ENCODE measurements at places on chromosomes 11 and 22.

DNA sequence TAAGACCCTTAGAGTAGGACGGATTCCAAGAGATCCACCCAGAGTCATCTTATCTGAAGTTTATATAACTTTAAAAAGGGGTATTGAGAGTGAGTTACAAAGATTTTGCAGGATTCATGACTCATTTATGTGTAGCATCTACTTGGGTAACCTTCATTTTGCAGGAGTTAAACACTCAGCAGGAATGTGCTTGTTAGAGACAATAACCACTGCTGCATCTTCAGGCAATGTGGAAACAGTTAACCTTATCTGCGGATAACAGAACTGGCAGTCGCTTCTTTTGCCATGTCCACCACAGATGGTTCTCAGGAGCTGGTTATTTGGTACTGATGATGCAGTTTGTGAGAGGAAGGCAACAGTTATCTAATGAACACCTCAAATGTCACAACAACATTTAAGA is 417.9 kb upstream of the DDI1 start:
- no peak for DNase-seq

GRCh38 chr11:7300281-7300680 is 48.6 kb downstream of the SYT9 start:
- no peak for DNase-seq

DNA sequence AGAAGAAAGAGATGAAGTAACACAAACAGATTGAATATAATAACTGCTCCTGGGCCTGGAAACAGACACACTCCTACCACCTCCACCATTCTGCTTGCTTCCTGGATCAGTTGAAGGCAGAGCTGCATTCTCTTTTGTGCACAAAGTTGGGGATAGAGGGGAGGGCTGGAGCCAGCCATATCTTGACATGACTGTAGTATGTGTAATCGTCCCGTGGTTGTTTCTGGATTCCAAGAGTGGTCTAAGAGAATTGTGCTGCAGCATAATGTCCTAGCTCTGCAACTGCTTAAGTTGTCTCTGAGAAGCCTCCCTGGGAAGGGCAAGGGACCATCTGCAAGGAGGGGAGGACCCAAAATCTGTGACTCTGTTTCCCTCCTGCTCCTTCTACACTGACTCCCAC is 3.2 kb downstream of the CRY2 start:
- no peak for DNase-seq

DNA sequence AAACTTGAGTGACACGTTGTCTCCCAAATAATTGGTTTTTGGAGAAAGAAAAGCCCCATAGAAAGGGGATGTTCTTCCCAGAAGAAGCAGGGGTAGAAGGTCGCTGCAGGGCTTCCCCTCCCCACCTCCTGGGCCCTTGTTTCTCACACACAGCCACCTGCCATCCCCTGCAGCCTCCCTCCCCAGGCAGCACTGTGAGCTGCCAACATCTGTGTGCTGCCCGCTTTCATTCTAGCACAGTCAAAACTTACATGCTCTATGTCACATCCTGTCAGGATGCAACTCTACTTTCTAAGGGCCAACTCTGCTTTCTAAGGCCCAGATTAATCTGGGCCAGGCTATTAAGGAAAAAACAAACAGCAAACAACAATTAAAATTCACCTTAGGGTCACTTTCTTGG is 309.4 kb upstream of the ZC3H12C start:
- DNase-seq = no peak

GRCh38 chr11:131372234-131372962 is 2.0 kb downstream of the NTM start:
- no peak for DNase-seq

GRCh38 chr11:36352922-36353321 is 56.8 kb downstream of the PRR5L start:
- no peak for DNase-seq

GRCh38 chr11:57301711-57302423 is 22.9 kb downstream of the TNKS1BP1 start:
- DNase-seq = no peak

DNA sequence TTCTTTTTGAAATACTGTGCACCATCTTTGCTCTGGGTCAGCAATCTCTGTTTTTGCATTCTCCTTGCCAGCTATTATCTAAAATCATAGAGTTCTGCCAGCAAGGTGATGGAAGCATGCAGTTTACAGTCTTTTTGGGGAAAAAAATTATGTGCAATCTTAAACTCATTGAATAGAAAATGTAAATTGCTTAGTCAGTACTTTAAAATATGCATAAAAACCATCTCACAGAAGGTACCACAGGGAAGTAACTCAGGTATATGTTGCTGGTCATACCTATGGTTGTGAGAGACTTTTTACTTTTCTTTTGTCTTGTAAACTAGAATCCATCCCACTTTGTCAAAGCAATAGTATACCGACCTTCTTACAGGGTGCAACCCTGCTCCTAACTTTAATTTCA is 469.8 kb upstream of the ANO3 start:
- DNase-seq = no peak

GRCh38 chr11:16031210-16031609 is 325.1 kb downstream of the SOX6 start:
- no peak for DNase-seq

DNA sequence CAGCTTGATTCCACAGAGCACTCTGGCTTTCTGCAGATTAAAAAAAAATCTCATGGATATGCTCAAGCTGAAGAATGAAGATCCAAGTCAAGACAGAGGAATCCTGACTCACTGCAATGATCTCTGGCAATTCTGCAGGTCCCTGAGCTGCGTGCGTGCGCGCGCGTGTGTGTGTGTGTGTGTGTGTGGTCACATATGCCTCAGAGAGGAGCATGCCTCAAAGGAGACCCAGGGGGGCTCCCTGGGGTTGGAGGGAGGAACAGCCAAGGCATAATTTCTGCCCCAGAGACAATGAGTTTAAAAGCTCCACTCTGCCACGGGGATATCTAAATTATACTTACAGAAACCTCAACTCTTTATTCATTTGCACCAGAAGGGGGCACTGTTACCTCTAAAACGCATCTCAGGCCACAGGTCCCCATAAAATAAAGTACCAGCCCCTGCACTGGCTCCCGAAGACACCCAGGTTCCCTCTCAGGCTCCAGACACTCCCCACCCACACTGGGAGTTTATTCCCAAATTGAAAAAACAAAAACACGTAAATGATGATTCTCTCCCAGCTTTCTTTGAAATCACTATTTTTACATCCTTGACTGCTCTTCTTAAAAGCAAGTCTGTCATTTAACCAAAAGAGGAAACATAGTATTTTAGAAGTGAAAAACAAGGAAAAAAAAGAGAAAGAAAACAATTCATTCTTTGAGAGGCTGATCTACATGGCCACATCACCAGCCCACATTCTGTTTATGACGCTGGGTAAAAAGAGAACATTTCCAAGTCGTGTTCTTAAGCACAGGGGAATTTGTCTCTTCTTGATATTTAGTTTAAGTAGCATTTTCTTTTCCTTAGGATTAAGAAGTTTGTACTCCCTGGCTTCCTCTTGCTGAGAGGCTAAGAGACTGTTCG is 401.0 kb downstream of the LARGE1 start:
- no peak for DNase-seq

GRCh38 chr11:709109-709997 is 3.3 kb downstream of the EPS8L2 start:
- DNase-seq = no peak

GRCh38 chr11:95650276-95650675 is 139.3 kb downstream of the FAM76B start:
- no peak for DNase-seq

DNA sequence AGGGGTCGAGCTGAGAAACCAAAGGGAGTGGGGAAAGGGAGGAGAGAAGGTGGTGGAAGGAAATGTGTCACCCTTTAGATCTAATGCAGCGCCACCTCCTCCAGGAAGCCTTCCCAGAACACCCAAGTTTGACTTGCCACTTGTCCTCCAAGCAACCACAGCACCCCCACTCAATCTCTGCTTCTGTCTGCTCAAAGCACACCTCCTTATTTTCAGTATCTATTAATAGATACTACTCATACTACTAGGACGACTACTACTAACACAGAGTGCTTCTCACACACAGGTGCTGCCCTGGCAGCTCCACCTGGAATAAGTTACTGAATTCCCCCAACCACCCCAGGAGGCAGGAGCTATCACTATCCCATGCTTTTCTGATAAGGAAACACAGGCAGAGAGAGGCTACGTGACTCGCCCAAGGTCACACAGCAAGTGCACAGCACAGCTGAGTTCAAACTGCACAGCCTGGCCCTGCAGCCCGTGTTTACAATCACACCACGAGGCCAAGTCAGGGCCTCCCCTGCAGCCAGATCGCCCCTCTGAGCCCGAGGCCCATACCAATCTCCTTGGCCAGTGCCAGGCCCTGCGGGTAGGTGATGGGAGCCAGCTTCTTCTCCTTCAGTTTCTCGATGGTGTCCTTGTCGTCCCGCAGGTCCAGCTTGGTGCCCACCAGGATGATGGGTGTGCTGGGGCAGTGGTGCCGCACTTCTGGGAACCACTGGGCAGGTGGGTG is 13.2 kb downstream of the RAC2 start:
- DNase-seq = no peak

- DNase-seq = no peak
Measured at GRCh38 chr22:43167001-43167589, 15.7 kb downstream of the TSPO start.

GRCh38 chr11:120539667-120540369 is 28.3 kb downstream of the GRIK4 start:
- no peak for DNase-seq

GRCh38 chr11:1118755-1119603 is 38.8 kb upstream of the MUC5AC start:
- DNase-seq = no peak

DNA sequence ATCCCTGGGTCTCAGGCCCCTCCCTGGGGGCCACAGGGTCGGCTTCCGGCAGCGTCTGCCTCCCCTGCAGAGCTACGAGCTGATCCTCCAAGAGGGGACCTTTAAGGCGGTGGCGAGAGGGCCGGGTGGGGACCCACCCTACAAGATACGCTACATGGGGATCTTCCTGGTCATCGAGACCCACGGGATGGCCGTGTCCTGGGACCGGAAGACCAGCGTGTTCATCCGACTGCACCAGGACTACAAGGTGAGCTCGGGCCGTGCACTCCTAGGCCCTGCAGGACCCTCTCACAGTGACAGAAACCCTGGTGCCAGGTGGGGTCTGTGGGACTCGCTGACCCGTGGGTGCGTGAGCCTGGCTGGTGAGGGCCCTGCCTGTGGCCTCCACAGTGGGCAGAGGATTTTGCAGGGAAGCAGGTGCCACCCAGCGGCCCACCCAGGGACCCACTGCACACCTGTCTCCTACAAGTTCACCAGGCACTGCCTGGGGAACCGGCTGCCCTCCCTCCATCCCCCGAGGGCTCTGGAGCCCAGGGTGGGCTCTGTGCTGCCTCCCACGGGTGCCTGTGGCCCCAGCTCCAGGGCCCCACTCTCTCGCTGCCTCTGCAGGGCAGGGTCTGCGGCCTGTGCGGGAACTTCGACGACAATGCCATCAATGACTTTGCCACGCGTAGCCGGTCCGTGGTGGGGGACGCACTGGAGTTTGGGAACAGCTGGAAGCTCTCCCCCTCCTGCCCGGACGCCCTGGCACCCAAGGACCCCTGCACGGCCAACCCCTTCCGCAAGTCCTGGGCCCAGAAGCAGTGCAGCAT is 13.7 kb downstream of the MUC5B start:
- DNase-seq = no peak

GRCh38 chr11:120985718-120986569 is 38.0 kb upstream of the TBCEL start:
- no peak for DNase-seq

DNA sequence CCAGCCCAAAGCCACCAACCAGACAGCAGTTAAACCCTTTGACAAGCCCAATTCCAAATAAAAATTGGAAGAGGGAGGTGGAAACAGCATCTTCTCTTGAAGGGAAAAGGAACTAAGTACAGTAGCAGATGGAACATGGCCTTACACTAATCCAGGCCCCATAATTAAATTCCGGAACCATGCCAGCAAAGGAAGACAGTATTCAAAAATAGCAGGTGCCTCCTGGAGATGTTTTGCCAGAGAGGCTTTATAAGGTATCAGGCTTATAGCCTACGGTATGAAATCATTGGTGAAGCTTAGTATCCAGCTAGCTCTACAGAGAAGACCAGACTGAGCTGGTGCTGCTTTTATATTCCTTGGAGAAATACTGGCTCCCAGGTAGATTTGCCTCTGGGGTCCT is 344.1 kb upstream of the API5 start:
- DNase-seq = no peak

Data from bone marrow (tissue), 2 donors.